ENCODE measurements at places on chromosomes 1 and 21. TPM values are rescaled to one million over a fixed set of nuclear protein-coding genes. Genes with fewer than 3 reads are reported as not detected.

The GCSAML gene
- total RNA-seq = 1.1 TPM

The SLC16A4 gene
- 15.4 TPM for total RNA-seq

The MAEL gene
- total RNA-seq = 0.48 TPM

The KLF17 gene
- 0.95 TPM for total RNA-seq

The TDRD5 gene
- 1.1 TPM for total RNA-seq

The ALG14 gene
- 4.4 TPM for total RNA-seq

The SLAMF7 gene
- total RNA-seq = 1.6 TPM

The TCHH gene
- total RNA-seq = not detected

The OR2W3 gene
- total RNA-seq = 0.53 TPM

The LIN28A gene
- not detected for total RNA-seq

The S100A2 gene
- total RNA-seq = 26.2 TPM

The S1PR1 gene
- total RNA-seq = 32.6 TPM

The ADGRL2 gene
- total RNA-seq = 185 TPM

The ADGRL4 gene
- 28.9 TPM for total RNA-seq

The SMCP gene
- total RNA-seq = not detected

The GSTM5 gene
- total RNA-seq = 18.2 TPM

The PGM1 gene
- total RNA-seq = 61.4 TPM

The PRDM16 gene
- total RNA-seq = 3.7 TPM

The CFHR1 gene
- 1.2 TPM for total RNA-seq

The ECE1 gene
- 32.5 TPM for total RNA-seq

All from urinary bladder (tissue), 4 donors.